ENCODE measurements at places on chromosomes 4 and X. TPM values are rescaled to one million over a fixed set of nuclear protein-coding genes. Genes with fewer than 3 reads are reported as not detected.

DNA sequence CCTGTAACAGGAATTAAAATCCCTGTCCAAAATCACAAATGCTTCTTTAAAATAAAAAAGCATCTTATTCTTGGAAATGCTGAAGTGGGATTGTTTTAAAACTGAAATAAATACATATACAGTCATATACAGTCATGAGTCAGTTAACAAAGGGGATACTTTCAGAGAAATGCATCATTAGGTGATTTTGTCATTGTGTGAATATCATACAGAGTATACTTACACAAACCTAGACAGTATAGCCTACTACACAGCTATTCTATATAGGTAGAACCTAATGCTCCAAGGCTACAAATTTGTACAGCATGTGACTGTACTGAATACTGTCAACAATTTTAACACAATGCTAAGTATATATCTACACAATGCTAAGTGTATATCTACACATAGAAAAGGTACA, 104.3 kb downstream of the BRWD3 start:
- DNase-seq = no peak

IQCM gene
- not detected for total RNA-seq

- DNase-seq = no peak
Measured at GRCh38 chr4:170697045-170697444, 607.3 kb upstream of the AADAT start.

DNA sequence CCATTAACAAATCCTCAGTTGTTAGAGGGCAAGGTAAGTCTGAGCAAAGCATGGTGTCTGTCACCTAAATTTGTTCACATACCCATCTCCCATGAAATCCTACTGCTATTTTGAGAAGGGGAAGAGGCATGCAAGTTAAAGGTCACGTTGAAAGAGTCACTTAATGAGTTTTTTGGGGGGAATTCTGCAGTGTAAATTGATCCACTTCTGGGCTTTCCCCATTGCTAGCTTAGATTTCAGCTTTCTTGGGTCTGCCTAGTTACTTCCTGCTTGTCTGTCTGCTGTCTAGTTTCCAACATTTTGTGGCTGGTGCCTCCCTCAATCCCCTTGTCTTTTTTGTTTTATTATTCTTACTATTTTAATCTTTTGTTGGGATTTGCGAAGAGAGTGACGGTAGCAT, 32.0 kb downstream of the CEP135 start:
- no peak for DNase-seq

DNA sequence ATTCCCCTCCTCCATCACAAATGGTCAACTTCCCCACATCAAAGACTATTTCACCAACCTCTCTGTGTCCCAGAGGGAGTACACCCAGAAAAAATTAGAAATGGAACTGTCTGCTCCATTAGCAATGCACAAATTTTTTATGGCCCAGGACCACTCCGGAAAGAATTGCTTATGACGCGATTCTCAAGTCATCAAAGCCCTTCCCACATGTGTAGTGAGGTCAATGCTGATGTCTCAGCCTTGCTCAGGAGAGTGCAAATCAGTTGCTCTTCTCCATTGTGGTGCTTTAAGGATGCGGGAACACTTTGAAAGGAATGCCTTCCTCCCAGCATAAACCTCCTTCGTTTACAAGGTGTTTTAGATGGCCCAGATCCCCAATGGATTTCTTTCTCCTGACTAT, 518.3 kb downstream of the PPARGC1A start:
- DNase-seq = no peak

RTL9 gene
- 0.03 TPM for total RNA-seq

DNA sequence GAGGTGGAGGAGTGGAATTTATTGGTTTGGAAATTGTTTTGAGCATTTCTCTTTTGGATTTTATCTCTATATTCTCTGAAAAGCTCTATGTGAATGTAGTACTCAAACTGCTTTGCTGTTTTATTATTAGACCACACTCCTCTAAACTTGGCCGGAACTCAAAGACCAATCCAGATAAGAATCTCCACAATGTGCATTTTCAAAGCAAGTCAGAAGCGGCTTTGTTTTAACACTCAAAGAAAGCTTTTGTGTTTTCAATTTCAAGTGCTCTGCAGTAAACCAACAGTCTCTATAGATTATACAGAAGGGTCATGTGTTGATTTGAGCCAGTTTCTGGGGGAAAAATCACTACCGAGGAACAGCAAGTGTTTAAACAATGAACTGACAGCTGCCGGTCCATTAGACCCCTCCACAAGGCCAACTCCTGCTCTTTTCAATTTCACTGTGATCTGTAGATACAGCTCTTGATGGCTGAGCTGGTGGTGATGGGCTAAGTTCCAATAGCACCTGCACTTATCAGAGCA, 79.4 kb downstream of the FTHL17 start:
- DNase-seq = no peak

HPRT1 gene
- 21.4 TPM for total RNA-seq

PARM1 gene
- 26.0 TPM for total RNA-seq

FOXR2 gene
- not detected for total RNA-seq

SORCS2 gene
- total RNA-seq = 1.7 TPM

DNA sequence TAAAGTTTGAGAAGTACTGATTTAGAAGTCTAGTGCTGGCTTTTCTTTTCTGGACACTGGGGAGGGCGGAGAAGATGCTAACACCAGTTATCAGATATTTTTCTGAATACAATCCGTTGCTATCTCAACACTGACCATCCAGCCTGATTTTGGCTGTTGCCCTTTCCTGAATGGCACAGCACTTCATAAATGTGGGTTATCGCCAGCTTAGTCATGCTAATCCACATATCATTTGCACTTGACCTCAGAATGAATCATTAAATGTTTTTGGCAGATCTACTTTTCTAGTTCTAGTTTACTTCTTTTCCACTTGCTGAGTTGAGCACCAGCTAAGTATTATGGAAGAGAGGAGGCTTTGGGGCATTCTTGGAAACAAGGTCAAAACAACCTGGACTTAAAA, 60.8 kb upstream of the ESX1 start:
- no peak for DNase-seq

DNA sequence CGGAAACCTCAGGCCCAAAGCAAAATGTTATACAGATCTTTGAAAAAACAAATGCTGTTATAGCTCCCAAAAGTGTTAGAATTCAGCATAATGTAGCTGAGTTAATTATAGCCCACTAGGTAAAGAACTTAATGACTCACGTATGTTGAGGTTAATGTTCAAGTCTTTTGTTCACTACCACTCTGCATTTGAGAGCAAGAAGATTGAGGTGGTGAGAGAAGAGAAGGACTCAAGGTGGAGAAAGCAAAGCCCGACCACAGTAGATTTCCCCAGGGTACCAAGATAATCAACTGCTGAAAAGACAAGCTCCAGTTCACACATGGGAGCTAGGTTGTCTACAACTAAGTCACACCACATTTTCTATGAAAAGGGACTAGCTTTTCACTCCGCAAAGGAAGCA, 480.2 kb downstream of the DTHD1 start:
- no peak for DNase-seq

DNA sequence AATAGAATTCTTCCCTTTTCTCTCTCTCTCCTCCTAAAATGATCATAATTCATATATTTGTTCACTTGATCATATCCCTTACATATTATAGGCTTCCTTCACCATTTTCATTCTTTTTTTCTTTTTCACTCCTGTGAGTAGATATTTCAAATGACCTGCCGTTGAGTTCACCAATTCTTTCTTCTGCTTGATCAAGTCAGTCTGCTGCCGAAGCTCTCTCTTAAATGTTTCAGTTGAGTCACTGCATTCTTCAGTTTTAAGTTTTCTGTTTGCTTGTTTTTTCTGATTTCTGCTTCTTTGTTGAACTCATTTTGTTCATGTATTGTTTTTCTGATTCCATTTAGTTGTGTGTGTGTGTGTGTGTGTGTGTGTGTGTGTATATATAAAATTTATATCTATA, 354.3 kb downstream of the GPAT3 start:
- DNase-seq = no peak

MAGEA2 gene
- total RNA-seq = not detected

GRCh38 chrX:2707334-2707760, 16.3 kb downstream of the CD99 start:
- no peak for DNase-seq

BANK1 gene
- total RNA-seq = 1.1 TPM

DNA sequence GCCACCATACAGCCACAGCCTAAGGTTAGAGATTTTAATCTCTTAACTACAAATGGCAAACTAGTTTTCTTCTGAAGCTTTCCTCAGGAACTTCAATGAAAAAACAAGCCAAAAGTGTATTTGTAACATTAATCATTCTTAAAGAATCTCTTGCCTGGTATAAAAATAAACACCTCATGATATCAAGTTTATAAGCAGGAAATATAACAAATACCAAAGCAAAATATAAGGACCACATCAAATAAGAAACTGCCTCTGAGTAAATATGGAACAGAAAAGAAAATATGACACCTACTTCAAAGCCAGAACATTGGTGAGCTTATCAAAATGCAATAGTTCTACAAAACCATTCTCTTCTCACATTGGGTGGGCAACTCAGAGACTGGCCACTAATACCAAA, 89.9 kb downstream of the GPC4 start:
- DNase-seq = no peak

RTL5 gene
- 2.3 TPM for total RNA-seq

TSPYL2 gene
- 26.6 TPM for total RNA-seq

GRCh38 chr4:108165586-108165985, 3.1 kb downstream of the LEF1 start:
- DNase-seq = no peak

SLC16A2 gene
- 2.7 TPM for total RNA-seq

FGF2 gene
- total RNA-seq = 0.83 TPM

DNA sequence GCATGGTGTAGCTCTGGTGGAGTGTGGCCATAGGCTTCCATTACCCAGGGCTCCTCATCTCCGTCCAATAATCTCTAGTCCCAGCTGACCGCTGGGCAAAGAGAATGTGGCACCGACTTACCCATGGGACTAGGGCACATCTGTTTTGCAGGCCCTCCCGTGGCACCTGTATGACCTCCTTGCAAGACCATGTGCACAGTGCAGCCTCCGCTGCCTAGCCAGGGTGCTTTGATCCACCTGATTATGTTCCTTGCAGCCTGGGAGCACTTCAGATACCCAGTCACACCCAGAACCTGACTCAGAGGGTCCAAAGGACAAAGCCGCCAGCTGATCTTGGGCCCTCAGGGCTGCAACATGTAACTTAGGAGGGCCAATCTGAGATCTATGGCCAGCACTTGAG, 84.8 kb downstream of the PCDH10 start:
- DNase-seq = no peak

DNA sequence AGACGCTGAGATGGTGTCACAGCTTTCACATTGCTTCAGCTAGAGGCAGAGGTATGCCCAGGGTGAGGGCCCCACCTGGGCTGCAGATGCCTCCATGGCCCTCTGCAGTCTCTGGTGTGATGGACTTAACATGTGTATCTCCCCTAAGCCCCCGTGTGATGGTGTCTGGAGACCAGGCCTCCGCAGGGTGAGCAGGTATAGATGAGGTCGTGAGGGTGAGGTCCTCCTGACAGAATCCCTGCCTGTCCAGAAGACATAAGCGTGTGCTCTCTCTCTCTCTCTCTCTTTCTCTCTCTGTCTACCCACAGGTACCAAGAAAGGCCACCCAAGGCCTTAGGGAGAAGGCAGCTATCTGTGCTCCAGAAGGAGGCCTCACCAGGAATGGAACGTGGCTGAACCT, 50.9 kb downstream of the CPZ start:
- DNase-seq = no peak

- DNase-seq = no peak
Measured at GRCh38 chr4:124666496-124666895, 46.0 kb downstream of the ANKRD50 start.

DNA sequence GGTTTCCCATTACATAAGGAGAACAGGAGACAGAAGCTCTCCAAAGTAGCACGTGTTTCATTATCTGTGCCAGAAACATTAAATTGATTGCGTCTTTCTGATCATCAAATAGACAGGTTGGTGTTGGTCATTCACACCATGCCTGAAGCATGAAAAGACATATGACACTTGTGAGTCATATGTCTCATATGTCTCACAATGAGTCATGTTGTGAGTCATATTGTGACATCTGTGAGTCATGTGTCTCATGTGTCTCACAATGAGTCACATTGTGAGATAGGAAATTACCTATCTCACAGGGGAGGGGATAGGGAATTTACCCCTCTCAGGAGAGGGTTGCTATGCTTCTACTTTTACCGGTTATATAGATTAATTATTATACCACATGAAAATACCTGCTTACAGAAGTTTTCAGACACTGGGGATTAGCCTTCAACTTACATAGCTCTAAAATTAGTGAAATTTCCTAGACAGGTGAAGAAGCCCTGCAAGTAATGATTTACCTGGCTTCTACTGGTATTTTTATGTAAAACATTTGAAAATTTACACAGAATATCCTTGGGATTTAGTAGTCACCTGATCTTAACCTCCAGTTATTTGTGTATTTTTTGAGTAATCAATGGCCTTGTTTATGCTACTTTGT, 80.8 kb downstream of the NPFFR2 start:
- DNase-seq = no peak

SLITRK4 gene
- total RNA-seq = 1.0 TPM

DNA sequence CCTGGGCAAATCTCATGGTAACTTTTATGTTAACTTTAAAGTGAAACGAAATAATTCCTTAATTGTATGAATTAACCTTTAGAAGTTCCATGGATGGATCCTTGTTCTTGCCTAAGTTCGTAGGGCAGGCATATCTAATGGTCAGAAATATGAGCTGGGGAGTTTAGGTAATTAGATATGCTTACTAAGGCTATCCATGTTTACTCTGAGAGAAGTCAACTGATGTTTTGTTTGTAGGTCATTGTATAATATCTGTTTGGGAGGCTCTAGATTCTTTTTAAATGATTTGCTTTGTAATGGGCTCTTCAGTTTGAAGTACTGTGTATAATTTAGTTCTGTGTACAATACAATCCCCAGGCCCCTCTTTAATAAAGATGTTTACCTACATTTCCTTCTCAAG, 117.0 kb downstream of the DCK start:
- DNase-seq = no peak

- no peak for DNase-seq
Measured at GRCh38 chr4:107147873-107148272, 111.8 kb upstream of the DKK2 start.

GRCh38 chrX:17788956-17789562, 51.8 kb downstream of the SCML1 start:
- DNase-seq = no peak

- no peak for DNase-seq
Measured at GRCh38 chr4:26330186-26330787, 9.5 kb downstream of the RBPJ start.

DNA sequence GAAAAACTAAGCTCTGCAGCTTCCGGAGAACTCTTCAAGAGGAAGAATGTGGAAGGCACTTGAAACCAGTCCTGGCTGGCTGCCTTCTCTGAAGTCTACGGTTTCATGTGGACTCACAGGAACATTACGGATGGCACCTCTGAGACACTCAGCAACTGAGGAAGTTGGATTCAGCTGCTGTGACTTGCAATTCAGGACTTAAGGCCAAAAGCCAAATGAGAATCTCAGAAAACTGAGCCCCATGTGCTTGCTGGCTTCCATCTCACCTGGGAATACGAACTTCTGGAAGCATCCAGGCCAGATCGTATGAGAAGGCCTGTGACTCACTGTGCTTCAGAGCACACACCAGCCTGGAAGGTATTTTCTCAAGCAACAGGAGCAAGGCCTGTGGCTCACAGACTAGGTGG, 107.8 kb upstream of the GPC4 start:
- no peak for DNase-seq

SPANXC gene
- not detected for total RNA-seq
